ENCODE measurements at places on chromosomes 1 and 21. TPM values are rescaled to one million over a fixed set of nuclear protein-coding genes. Genes with fewer than 3 reads are reported as not detected.

The SWT1 gene
- total RNA-seq: 1.6 TPM

The TNFSF18 gene
- total RNA-seq: not detected

The KCNC4 gene
- 3.8 TPM for total RNA-seq

The MMEL1 gene
- not detected for total RNA-seq

The GCSAML gene
- total RNA-seq: not detected

The RUNX3 gene
- 5.7 TPM for total RNA-seq

The HSPB7 gene
- total RNA-seq: not detected

The AGBL4 gene
- total RNA-seq: not detected

The NOS1AP gene
- 0.57 TPM for total RNA-seq

The SLC41A1 gene
- 20.6 TPM for total RNA-seq

The PTPN7 gene
- total RNA-seq: not detected

The GBP6 gene
- not detected for total RNA-seq

The APCS gene
- not detected for total RNA-seq

The CFAP45 gene
- 0.94 TPM for total RNA-seq

The UTS2 gene
- not detected for total RNA-seq

The PCP4 gene
- total RNA-seq: not detected

The UFC1 gene
- total RNA-seq: 81.6 TPM

The DFFA gene
- 21.2 TPM for total RNA-seq

The KCNN3 gene
- not detected for total RNA-seq
